ENCODE measurements at places on chromosomes 2 and 18.

DNA sequence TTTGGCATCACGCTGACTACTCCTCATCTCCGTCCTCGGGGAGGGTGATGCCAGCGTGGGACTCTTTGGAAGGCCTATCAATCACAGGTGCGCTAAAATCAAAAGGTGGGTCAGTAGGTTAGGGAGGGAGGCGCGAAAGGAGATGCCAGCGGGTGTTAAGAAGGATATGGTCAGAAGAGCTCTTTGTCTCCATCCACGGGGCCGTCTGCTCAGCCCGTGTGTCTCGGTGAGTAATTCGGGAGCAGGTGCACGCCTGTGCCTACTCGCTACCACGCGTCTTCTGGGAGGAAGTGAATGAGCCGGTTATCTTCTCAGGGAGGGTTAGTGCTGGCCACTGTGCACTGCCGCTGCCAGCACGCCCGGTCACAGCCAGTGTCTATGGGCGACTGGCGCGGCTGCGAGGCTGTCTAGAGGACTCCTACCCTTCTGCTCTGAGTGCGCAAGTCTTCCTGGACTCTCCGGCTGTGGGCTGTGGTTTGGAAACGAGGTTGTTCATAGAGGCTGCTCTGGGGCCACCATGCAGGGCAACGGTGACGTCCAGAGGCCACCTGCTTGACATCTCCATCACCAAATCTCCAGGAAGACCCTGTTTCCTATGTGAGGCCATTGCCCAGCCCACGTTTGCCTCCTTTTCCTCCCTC lies 153.4 kb downstream of the MBP start:
- DNase-seq = no peak

DNA sequence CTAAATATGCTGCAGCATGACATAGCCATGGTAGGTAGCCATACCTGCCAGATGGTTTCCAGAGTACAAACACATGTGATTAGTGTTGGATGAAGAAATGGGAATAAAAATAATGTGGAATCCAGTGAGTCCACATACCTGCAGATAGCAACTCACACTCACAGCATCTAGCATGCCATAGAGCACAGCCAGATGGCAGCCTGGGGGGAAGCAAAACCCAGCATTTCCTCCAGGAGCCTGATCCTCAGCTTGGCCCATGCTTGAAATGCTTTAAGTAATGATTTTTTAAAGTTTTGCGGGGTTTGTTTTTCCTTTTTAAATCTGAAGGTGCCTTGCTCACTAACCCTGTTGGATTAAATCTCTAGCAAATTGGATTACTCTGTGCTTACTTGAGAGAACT lies 535.1 kb downstream of the STK39 start:
- DNase-seq = no peak

DNA sequence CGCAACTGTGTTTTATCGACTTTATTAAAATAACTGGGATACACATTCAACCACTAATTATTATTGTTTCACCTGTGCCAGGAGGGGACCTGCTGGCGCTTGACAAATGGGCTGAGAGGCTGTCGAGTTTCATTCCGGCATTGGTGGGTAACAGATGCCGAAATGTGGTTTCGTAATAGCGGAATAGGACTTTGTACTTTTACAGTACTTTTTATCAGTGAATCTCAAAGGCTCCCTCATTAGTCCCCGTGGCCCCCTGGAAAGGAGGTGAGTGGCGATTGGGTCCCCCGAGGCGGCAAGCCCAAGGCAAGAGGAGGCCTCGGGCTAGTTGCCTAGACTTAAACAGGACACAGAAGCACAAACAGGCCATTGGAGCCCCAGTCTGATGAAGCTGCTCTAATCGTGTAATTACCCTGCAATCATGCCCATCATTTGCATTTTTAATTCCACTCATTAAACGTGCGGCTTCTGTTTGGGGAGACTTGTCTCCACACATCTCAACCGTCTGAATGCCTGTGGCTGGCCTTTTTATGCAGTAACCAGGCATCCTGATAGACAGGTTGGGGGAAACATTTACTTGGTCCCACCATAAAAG lies 193.2 kb downstream of the INO80D start:
- DNase-seq = no peak

- DNase-seq = peak; percentile 83
These were observed 26.6 kb upstream of the NOTO start for GRCh38 chr2:73175663-73176204.

DNA sequence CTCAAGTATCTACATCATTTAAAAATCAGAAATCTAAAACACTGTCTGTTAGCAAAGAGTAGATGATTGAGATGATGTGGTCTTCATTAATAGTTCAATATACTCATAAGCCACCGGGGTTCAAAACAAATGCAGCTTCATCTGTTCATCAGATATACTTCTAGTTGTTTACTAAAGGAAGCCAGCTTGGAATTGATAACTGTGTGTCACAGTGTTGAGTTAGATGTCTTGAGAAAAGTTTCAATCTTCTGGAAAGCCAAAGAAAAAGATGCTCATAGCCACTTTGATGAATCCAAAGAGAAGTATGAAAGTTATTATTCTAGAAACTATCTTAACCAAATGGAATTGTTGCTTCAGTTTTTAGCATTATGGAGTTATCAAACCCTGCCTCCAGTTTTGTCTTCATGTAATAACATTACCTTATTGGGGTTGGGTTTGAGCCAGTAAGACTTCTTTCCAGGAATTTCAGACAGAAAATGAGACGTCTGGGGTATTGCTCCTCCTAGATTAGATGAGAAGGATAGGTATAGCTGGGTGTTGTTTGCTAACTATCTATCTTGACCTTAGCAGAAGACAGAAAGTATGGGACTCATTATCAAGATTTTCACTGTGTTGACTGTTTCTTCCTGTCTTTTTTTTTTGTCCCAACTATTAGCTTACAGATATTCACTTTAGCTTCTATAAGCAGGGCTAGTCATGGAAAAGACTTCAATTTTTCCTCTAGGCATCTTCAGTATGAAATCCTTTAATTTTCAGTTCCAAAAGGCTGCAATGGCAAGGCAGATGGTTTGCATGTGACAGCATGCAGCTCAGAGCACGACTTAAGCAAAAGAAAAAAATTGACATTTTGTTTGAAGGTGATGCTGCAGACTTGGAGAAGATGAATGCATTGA lies 66.5 kb downstream of the LNPK start:
- DNase-seq = no peak

- no peak for DNase-seq
These were observed 12.4 kb upstream of the PPP1R1C start for GRCh38 chr2:181973171-181973783.

- DNase-seq = no peak
These were observed 670.8 kb upstream of the FANCL start for GRCh38 chr2:58911877-58912276.

All from CD4-positive, alpha-beta T cell treated with Interleukin-17A for 4 hours (primary cell).